ENCODE measurements at places on chromosomes 5 and 9.

DNA sequence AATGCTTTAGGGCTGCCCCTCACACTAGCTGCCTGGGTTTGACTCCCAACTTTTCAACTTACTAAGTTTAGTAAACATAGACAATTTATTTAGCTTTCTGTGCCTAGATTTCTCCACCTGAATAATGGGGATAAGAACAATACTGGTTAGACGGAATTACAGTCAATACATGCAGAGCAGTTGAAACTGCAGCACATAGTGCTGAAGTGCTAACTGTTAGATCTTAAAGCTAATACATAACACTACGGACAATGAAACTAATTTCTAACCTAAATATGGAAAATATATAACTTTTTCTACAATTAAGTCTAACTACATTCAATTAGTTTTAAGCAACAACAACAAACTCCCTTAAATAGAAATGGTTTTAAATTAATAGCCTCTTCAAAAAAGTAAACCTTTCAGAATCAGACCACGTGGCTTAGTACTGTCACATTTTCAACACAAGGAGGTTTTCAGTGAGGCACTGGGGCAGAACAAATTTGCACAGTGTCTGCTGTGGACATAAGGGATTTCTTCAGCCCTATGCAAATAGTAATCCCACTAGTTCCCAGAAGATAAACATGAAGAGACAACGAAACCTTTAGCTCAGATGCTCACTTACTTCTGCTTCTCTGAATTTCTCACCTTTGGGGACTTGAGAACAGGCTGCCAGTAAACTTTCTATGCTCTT is 293.4 kb downstream of the EDIL3 start:
- DNase-seq = no peak

DNA sequence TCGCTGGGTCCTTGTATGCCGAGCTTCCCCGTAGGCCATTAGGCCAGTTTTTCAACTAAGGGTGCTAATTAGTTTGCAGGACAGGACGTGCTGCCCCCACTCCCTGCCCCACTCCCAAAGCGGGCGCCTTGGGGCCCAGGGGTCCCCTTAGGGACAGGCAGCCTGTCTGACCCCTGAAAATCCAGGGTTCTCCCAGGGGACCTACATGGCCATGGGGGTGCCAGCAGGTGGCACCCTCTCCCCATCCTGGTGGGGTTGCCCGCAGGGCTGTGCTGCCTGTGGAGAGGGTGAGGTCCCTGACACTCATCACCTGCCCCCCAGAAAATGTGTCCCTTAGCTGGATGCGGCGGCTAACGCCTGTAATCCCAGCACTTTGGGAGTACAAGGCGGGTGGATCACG is 8.5 kb upstream of the CCDC187 start:
- peak; percentile 51 for DNase-seq

DNA sequence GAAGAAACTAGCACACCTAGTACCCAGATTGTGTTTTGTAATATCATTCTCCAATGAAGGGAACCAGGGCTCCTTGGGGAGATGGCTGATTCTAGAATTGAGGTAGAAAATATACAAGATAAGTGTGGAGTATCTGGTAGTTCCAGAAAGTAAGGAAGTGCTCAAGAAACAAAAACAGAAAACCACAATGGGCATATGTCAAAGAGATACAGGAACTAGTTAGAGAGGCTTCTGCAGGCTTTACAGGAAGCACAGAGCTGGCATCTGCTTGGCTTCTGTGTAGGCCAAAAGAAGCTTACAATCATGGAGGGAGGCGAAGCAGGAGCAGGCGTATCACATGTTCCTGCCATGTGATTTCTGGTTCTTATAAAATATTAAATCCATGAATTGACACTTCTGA is 105.7 kb upstream of the TMEM161B start:
- DNase-seq = no peak

DNA sequence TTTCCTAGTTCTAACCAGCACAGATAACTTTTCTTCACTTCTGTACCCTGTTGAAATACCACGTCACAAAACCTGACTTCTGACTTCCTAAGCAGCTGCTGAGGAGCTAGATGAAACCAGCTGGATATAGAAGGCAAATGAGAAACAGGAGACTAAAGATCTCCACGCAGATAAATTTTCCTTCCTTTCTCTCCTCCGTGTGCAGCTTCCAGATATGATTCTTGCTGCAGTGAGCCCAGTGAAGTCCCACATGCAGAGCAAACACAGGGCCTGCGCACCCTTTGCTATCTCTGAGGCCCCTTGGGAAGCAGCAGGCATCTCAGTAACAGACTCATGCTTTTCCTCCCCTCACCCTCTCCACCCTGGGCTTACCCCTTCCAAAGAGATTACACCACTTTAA is 1638.3 kb downstream of the MAT2B start:
- DNase-seq = no peak

- no peak for DNase-seq
These were observed 79.9 kb downstream of the GAPVD1 start for GRCh38 chr9:125341566-125341965.

DNA sequence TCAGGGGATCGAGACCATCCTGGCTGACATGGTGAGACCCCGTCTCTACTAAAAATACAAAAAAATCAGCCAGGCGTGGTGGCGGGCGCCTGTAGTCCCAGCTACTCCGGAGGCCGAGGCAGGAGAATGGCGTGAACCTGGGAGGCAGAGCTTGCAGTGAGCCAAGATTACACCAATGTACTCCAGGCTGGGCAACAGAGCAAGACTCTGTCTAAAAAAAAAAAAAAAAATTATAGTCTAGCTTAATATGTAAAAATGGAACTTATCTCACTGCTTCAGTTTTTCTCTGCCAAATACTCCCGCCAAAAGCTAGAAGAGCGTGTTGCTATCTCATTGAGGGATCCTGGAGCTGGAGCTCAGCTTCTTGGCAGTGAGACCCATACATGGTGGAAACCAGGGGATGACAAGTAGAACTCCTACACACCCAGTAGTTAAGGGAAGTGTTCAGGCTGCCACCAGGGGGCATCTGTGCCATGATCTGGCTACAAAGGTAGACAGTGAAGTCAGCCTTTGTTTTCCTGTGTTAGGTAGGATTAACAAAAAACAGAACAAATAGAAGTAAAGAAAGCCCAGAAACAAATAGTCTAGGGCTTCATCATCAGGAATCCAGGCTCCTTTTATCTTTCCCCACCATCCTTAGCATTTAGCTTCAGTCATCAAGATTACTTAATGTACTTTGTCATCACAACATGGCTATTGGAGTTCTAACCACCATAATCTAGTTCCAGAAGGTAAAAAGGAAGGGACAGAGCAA is 33.6 kb upstream of the GLIPR2 start:
- DNase-seq = peak; percentile 88

DNA sequence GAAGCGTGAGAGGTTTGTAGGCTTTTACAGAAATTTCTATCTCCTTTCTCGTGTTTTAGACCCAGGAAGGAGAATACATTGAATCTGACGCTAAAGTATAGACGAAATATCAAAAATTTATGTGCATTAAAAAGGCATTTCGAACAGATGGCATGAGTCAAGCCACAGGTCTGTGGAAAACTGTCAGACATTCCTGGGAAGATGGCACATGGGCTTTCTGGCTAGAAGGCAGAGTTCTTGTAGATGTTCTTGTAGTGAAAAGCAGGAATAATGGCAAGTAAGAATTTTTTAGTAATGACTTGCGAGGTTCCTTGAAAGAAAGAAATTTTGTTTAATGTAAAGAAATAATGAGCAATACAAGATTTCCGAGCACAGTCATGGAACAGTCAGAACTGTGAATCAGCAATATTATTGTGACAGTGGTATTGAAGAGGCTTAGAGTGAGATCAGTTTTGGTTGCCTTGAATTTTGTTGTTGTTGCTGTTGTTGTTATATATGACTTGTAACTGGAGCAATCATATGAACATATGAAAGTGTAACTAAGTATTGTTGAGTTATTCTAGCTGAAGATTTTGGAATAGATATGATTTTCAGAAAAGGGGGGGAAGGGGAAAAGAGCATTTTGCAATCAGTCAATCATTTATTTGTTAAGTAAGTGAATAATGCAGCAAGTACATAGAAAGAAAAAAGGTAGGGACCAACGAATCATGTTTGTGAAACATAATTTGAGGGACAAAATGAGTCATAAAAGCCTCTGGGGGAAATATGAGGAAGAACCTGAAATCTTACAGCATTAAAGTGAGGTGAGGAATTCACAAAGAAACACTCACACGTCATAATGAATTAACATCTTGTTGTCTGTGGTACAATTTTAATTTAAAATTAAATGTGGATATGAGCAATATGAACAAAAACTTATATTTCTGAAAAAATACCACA is 339.0 kb upstream of the CTNND2 start:
- DNase-seq = no peak

DNA sequence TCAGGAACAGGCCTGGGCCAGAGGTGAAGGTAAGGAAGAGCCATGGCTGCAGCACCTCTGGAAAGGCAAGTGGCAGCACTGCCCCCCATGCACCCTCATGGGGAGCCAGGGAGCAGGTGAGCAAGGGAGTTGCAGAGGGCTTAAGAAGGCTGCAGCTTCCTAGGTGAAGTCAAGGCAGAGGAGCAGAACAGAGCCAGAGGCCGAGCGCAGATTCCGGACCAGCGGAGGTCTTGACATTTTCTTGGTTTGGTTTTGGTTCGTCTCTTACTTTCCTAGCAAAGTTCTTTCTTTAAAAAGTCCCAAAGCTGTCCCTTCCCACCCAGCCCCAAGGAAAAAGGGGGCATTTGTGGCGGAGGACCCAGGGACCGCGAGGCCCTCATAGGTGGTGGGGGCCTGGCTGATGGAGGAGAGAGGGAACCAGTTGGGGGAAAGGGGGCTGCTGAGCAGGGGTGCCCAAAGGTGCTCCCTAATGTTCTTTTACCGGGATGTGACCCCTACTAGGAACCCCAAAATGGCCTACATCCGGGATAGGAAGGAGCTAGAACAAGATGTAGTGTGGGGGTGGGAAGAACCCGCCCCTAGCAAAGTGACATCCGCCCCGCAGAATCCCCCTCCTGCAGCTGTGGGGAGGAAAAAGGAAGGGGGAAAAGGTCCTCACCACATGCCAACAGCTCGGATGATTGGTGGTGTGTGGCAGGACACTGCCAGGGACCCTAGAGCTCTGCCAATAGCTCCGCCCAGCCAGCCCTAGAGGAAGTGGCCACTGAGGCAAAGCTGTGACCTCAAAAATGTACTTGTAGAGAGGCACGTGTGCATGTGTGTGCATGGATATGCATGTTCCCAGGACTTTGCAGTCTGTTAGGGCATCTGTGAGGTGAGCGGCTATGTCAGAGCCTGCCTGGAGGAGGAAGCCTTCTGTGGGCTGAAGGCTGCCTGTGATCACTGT is 914 bp upstream of the CD72 start:
- peak; percentile 66 for DNase-seq

DNA sequence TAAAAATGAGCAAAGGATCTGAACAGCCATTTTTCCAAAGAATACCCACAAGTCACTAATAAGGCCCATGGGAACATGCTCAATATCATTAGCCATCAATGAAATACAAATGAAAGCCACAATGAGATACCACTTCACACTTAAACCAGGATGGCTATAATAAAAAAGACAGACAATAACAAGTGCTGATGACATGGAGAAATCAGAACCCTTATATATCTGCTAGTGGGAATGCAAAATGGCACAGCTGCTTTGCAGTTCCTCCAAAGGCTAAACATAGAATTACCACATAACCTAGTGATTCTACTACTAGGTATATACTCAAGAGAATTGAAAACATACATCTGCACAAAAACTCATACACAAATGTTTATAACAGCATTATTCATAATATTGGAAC is 83.7 kb downstream of the HOMER1 start:
- DNase-seq = no peak

DNA sequence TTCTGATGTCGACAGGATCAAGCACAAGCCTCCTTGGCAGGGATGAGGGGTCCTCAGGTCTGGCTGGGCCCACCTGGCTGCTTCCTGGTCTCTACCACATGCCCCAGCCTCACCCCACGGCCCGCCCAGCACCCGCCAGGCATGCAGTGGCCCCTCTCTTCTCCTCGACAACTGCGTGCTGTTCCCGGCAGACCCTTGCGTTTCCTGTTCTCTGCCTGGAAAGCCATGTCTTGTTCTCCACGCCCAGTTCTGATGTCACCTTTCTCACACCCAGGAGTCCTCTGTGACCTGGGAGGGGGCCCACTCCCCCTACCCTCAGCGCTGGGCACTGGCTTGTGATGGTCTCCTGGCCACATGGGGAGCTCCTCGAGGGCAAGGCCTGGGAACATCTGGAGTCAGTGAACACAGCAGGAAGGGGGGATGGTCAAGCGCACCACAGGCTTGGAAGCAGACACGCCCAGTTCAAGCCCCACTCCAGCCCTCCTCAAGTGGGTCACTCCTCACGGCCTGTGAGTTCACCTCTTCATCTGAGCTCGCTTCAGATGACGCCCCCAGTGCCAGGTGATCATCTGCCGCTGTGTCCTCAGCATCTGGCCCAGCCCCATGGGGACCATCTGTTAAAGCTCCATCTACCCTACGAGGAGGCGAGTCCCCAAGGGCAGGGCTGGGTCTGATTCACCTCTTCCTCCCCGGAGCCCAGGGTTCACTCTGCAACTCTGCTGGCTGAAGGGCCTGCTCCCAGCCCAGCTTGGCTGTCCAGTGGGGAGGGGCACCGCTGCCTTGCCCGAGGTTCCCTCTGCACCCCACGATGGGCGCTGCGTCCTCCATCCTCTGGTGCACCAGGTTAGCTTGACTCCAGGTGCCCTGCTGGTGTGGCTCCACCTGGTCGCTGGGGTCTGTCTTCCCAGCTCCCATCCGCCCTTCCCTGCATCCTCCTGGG is 133.2 kb upstream of the PHYKPL start:
- DNase-seq = no peak

- no peak for DNase-seq
These were observed 394.0 kb upstream of the KLF4 start for GRCh38 chr9:107883496-107884124.

- DNase-seq = peak; percentile 81
These were observed 12.9 kb downstream of the RGS14 start for GRCh38 chr5:177370488-177371119.

GRCh38 chr5:179115845-179116524 is 55.8 kb downstream of the ZNF354C start:
- no peak for DNase-seq
